Fibroblast of the aortic adventitia (primary cell): ENCODE measurements at places on chromosomes 4 and X. TPM values are rescaled to one million over a fixed set of nuclear protein-coding genes. Genes with fewer than 3 reads are reported as not detected.

The ABCG2 gene
- 0.90 and 7.0 TPM in 2 replicates for total RNA-seq

The S100P gene
- total RNA-seq = not detected in 2 replicates

The CDX4 gene
- total RNA-seq = not detected in 2 replicates

The SSX1 gene
- total RNA-seq = 0.09 TPM in 1 of 2 replicates, not detected in the other

The TLR7 gene
- not detected in 2 replicates for total RNA-seq

The FAM9C gene
- not detected in 2 replicates for total RNA-seq

The CT45A5 gene
- total RNA-seq = not detected in 2 replicates

The ZBTB33 gene
- total RNA-seq = 16.6 and 18.3 TPM in 2 replicates

The MBNL3 gene
- 5.8 and 10.2 TPM in 2 replicates for total RNA-seq

The EDA2R gene
- 9.2 and 28.1 TPM in 2 replicates for total RNA-seq

The IRS4 gene
- not detected in 2 replicates for total RNA-seq

The SSR4 gene
- total RNA-seq = 34.2 and 186 TPM in 2 replicates

The ELOVL6 gene
- total RNA-seq = 18.2 and 23.0 TPM in 2 replicates

The CLTRN gene
- total RNA-seq = 0.18 TPM in 1 of 2 replicates, not detected in the other

The TCEAL6 gene
- not detected in 2 replicates for total RNA-seq
